Anterior cingulate cortex (tissue), 58 donors: ENCODE measurements at places on chromosomes 7 and 10.

GRCh38 chr7:144416341-144416740 is 12.8 kb upstream of the NOBOX start:
- DNase-seq: no peak

GRCh38 chr7:87797798-87798403 is 78.3 kb downstream of the SLC25A40 start:
- no peak for DNase-seq

DNA sequence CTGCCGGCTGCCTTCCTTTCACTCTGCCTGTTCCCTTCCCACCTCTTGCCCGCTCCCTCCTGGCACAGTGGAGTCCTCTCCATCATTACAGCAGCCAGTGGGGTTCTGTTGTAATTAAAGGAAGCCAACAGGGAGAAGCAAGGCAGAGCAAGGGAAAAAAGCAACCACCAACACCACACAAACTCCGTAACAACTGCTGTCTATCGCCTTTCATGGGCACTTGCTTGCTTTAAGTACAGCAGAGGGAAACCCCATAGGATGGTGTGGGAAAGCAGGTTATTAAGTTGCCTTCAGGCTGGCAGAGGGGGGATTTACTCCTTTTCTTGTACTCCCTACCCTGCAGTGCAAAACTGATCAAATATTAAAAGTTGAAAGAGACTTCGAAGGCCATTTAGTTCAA is 22.0 kb downstream of the SORCS3 start:
- DNase-seq: no peak

- no peak for DNase-seq
Observed at GRCh38 chr7:149498811-149499210, 1.2 kb upstream of the ZNF746 start.

GRCh38 chr10:106424054-106424453 is 740.5 kb downstream of the SORCS1 start:
- no peak for DNase-seq

- DNase-seq: no peak
Observed at GRCh38 chr10:29499993-29500537, 134.7 kb downstream of the SVIL start.

DNA sequence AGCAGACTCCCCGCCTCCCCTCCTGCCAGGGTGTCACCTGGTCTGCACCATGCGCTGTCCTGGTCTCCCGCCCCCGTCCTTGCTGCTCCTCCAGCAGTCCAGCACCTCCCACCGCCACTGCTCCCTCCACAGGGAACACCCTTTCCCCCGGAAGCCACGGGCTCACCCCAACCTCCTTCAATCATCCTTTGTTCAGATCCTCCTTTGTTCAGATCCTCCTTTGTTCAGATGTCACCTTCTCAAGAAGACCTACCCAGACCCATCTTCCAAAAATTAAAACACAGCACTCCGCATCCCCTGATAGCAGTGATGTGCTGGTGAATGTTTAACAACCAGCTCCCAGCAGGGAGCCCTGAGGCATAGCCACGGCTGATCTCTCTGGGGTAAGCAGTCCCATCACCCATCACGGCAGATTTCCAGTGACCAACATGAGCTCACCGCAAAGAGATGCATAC is 237.7 kb downstream of the USP6NL start:
- no peak for DNase-seq
